ENCODE measurements at places on chromosomes 11 and 22.

DNA sequence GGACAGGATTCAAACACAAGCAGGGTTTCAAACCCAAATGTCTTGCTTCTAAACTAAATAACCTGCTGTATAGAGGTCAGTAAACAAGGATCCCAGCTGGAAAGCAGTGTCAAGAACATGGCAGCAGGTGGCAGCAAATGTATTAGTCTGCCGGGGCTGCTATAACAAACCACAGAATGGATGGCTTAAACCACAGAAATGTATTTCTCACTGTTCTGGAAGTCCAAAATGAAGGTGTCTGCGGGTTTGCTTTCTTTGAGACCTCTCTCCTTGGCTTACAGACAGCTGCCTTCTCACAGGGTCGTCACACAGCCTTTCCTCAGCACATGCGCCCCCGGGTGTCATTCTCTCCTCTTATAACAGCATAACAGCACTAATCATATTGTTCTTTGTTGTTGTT, 65.1 kb upstream of the LRRC55 start:
- DNase-seq = peak; percentile 73

GRCh38 chr11:1231396-1232020, 8.6 kb downstream of the MUC5B start:
- DNase-seq = no peak

DNA sequence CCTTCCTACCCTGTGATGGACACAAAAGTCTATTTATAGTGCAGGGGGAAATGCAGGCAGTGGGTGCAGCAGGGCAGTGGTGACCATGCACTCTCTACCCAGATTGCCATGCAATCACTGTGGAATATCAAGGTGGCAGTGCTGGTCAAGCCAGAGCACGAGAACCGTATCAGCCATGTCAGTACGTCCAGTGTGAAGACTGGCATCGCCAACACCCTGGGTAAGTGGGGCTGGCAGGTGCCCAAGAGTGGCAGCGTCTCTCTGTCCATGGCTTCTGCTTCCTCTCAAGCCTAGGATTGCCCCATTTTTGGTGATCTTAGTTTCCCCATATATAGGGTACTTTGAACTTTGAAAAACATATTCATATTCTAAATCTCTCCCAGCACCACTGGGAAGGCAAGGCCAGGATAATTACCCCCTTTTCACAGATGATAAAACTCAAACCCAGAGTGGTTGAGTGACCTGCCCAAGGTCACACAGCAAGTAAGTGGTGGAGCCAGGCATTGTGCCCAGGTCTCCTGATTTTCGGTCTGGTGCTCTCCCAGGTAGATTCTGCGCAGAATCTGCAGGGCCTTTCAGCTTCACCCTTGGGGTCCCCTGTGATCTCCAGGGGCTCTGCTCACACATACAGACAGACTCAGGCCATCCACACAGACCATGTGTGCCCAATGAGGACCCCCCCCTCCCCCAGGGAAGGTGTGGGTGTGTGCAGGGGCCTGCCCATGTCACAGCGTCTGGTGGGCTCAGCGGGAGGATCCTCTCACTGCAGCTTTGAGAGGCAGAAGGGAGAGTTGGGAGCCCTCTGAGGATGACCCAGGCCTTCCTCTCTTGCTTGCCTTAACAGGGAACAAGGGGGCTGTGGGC, 7.1 kb downstream of the INPPL1 start:
- no peak for DNase-seq

GRCh38 chr11:32952421-32952820, 59.8 kb downstream of the QSER1 start:
- DNase-seq = peak; percentile 45

DNA sequence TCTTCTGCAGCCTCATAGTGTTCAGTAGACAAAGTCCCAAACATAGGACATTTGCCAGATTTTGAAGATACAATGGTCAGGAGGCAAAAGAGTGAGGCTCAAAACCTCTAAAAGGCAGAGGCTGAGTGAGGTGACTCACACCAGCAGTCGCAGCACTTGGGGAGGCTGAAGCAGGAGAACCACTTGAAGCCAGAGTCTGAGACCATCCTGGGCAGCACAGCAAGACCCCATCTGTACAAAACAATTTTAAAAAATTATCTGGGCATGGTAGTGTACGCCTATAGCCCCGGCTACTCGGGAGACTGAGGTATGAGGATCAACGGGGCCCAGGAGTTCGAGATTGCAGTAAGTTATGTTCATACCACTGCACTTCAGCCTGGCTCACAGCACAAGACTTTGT, 14.2 kb upstream of the ZFTA start:
- DNase-seq = no peak

- peak; percentile 40 for DNase-seq
These were observed 105.7 kb downstream of the RASSF10 start for GRCh38 chr11:13114566-13115379.

- no peak for DNase-seq
These were observed 85.1 kb downstream of the TMEM135 start for GRCh38 chr11:87122852-87123251.

DNA sequence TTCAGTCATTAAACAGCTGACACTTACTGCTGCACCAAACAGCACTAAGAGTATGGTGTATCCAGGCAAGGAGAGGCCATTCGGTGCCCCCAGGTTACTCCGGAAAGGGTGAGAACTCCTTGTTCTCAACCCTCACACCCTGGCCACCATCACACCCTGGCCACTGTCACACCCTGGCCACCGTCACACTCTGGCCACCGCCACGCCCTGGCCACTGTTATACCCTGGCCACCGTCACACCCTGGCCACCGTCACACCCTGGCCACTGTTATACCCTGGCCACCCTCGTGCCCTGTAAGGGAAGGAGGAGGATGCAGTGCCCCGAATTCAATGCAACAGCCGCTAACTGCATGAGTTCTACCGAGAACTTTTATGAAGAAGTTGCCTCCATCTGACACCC, 644.4 kb downstream of the TBC1D22A start:
- no peak for DNase-seq

- no peak for DNase-seq
These were observed 257.8 kb upstream of the B3GAT1 start for GRCh38 chr11:134669796-134670195.

GRCh38 chr11:66639066-66639813, 737 bp downstream of the RBM4 start:
- peak; percentile 73 for DNase-seq

DNA sequence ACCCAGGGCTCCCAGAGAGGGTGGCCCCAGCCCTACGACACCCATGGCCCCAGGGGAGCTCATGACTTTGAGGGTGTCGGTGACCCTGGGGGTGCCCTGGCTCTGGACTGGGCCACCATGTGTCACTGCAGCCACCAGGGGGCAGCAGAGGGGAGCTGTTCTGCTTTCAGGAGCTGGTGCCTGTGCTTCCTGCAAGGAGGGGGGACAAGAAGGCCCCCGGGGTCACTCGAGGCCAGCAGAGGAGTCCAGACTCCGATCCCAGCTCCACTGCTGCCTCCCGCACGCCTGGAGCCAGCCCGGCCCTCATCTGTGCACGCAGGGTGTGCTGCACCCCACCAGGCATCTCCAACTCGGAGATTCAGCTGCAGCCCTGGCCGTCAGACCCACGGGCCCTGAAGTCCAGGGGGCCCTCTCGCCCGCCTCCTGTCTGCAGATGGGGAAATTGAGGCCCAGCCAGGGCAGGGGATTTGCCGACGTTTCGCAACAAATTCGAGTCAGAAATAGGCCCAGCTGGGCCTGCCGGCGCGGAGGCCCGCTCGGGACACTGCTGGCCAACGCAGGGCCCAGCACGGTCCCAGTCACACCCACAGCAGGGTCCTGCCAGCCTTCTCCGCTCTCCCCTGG, 29.5 kb upstream of the WNT7B start:
- DNase-seq = peak; percentile 94

DNA sequence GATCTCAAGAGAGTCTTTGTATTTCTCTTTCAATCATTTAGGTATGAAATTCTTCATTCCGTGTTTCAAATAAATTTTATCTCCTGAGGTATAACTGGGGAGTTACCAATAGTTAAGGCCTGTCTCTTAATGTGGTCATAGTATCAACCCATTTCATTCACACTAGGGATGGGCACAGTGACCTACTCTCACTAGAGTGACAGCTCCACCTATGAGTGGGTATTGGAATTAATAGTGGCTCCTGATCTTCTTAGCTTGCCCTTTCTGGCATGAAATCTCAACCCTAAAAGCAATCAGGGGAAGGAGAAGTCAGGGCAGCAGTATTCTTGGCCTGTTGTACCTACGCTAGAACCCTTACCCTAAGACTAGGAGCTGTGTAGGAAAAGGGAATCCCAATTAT, 507.7 kb downstream of the FAM181B start:
- DNase-seq = no peak

DNA sequence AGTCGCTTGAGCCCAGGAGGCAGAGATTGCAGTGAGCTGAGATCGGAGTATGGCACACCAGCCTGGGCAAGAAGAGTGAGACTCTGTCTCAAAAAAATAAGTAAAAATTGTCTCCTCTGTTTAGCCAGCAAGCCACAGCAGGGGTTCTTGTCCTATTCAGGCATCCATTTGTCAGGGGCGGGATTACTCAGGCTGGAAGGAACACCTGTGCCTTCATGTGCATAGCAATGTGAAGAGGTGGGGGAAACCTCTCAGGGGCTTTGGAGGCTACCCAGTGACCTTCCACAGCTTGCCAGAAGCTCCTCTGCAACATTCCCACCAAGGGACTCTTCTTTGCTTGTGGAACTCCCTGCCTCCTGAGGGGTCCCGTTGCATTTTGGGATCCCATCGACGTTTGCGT, 63.3 kb downstream of the FBLN1 start:
- no peak for DNase-seq

DNA sequence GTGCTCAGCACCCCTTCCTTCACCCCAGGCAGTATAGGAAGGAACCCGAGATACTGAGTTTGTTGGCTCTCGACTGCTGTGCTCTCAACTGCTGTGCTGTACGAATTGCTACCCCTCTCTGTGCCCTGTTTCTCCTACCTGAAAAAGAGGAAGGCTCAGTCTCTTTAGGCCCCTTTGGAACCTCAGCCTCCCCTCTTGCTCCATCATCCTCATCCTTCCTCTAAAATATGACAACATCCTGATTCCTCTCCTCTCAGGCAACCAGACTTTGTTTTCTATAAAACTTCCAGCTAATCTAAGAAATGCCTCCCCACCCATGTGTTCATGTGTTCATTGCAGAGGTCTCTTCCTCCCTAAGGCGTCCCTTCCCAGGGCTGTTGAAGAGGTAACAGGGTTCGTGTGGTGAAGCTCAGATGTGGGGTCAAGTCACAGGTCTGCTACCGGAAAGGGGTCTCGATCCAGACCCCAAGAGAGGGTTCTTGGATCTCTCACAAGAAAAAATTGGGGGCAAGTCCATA, 35.5 kb upstream of the CD82 start:
- no peak for DNase-seq

DNA sequence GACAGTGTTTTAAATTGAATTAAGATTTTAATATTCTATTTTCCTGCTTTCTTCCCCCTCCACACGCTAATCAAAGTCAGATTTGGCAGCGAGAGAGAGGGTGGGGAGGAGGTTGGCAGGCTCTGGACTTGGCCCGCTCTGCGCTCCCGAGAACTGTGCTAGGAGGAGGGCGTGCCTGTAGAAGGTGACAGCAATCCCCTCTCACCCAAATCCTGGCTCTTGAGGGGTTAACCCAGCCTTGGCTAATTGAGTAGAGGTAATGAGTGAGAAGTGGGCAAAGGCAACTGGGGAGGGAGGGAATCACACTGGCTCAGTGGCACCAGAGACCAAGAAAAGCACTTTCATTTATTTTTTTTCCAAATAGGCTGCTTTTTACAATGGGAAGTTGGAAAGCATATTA, 42.2 kb downstream of the BUD13 start:
- no peak for DNase-seq

DNA sequence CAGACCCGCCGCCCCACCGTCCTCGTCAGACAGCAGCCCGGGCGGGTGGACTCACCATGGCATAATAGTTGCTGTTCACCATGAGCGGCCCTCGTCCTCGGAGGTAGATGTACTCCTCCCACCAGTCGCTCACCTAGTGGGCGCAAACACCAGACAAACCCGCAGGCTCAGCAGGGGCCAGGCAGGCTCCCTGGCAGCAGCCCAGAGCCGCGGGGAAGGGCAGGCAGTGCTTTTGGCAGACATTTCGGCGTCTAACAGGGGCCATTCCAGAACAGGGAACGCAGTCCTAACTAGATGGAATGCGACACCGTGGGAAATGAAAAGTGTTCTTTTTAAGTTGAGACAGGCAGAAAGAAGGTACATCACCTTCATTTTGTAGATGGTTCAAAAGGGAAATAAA, 44.9 kb downstream of the CPT1A start:
- no peak for DNase-seq

GRCh38 chr11:80297858-80298632, 857.2 kb upstream of the TENM4 start:
- no peak for DNase-seq

DNA sequence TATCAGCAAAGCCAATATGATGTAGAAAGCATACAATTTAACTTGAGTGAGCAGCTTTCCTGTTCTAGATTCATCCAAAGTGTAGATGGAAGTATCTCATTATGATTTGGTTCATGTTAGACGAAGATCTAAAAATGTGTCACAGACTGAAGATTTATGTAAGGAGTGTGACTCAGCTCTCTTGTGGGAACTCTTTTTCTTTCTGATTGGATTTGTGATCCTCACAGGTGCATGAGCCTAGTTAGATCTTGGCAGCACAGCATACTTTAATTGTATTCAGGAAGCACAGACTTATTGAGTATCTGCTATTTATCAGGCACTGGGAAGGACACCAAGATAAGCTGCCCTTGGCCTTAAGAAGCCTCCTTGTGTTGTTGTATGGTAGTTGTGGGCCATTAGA, 147.1 kb downstream of the C11orf91 start:
- peak; percentile 69 for DNase-seq

DNA sequence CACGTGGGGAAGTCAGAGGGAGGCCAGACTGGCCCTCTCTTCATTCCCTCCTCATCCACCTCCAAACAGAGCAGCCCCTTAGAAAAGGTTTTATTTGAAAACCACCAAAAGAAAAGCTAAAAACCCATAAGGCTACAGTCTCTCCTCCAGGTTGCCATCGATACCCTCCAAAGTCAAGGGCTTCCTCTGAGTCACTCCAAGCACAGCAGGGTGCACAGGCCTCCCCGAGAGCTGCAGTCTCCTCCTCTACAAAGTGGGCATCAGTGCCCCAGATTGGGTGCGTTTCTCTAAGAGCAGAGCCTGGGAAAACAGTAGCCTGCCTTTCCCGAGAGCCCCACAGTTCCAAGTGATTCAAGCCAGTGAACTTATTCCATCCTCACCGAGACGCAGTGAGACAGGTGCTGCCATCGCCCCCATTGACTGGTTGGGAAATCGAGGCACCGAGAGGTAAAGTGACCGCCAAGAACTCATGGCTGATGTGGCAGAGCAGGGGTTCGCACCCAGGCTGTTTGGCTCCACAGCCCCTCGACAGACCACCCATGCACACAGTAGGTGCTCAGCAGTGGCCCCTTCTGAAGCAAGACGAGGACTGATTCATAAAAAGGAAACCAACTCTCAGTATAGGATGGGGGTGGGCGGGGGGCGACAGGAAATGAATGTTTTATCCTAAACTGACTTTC, 91.7 kb upstream of the SHISAL1 start:
- no peak for DNase-seq

- no peak for DNase-seq
These were observed 5.6 kb downstream of the SCN2B start for GRCh38 chr11:118170882-118171268.

DNA sequence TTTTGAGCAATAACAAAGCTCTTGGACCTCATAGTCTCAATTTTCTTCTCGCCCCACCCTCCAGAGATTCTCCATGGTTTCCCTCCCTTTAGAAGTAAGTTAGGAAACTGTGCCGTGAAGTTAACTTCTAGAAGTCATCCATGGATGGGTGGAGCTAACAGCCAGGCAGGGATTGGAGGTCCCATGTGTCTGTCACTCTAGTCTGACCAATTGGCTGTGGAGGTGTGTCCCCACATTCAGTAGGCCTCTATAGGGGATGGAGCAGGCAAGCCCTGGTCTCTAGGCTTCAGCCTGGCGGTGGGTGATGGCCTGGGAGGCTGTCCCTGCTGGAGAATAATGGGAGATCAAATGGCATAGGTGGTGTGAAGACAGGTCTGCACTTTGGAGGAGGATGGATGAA, 50.7 kb downstream of the TP53I11 start:
- peak; percentile 77 for DNase-seq

Measured in dermis blood vessel endothelial cell (primary cell).